ENCODE measurements at places on chromosomes 13 and 19.

DNA sequence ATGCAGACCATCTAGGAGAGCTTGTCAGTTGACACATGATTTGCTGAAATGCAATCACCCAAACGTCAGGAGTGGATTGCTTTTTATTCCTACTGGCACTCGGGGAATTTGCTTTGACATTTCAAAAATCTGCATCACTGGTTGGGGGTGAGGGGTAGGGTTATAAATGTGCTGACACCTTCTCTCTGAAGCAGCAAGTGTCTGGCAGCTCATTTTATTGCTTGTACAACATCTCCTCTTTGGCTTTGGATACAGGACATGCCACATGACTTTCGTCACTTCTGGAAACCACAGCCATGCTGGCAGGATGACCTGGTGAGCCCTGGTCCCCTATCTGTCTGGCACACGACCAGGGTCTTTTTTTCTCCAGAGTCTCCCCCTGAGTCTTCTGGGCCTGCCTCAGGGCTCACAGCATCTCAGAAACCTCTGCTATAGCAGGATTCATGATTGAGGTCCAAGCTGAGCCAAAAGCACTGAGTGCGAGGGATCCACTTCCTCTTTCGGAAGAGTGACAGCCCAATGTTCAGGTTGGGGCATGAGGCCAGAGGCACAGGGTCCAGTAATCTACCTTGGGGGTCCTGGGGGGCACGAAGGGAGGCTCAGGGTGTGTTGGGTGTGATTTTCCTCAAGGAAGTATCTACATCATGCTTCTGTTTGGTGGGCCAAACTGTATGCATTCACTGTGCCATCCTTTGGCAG, 60.1 kb downstream of the HSPH1 start:
- no peak for DNase-seq

DNA sequence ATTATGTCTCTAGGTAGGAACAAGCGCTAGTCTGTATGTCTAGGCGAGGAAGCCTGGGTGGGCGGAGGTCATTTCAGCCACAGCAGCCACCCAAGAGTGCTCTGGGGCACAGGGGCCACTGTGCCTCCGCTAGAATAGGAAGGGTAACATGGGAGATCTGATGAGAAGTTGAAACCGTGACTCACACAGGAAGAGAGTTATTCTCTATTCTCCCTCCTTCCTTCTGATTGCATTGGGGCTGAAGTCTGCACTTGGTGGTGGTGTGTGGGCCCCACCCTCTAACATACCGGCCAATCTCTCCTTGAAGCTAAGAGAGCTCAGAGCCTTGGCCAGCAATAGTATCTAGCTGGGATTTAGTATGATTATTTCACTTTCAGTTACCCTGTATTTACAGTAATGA, 20.3 kb upstream of the GGACT start:
- peak; percentile 36 for DNase-seq

DNA sequence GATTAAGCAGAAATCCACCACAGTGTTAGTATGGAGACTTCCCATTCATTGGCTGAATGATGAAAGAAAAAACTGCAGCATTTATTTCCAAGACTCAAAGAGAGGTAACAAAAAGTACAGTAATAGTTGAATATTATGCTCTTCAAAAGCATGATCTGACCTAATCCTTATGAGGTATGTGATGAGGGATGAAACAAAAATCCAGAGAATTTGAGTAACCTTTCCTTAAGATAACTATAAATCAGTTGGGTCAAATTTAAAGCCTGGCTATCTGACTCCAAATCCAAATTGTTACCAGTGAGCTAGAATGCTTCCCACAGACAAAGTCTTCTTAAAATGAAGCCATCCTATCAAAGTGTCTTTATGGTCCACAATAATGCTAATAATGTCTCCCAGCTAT, 38.1 kb downstream of the NUFIP1 start:
- DNase-seq, result no peak

- no peak for DNase-seq
These were observed 144.2 kb upstream of the VSTM2B start for GRCh38 chr19:29381353-29382203.

DNA sequence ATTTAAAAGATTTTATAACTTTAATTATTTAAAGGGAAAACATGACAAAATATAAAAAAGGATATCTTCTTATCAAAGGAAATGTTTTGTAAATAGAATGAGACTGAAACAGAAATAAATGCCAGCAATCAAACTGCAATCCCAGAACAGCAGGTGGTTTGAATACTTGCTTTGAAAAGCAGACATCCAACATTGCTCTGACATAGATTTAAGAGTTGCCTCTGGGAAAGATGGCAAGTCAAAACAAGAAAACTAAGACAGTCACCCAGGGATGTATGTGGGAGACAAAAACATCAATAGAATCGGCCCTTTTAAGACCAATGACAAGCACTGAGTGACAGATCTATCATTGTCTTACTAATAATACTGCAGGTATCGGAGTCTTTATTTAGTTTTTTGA, 789.7 kb upstream of the GPC6 start:
- DNase-seq, result no peak

GRCh38 chr13:75305059-75305458, 176.9 kb downstream of the TBC1D4 start:
- DNase-seq, result no peak

- DNase-seq, result no peak
These were observed 6.9 kb upstream of the JUNB start for GRCh38 chr19:12784394-12784870.

GRCh38 chr19:4376671-4376990, 23.7 kb downstream of the SH3GL1 start:
- no peak for DNase-seq

DNA sequence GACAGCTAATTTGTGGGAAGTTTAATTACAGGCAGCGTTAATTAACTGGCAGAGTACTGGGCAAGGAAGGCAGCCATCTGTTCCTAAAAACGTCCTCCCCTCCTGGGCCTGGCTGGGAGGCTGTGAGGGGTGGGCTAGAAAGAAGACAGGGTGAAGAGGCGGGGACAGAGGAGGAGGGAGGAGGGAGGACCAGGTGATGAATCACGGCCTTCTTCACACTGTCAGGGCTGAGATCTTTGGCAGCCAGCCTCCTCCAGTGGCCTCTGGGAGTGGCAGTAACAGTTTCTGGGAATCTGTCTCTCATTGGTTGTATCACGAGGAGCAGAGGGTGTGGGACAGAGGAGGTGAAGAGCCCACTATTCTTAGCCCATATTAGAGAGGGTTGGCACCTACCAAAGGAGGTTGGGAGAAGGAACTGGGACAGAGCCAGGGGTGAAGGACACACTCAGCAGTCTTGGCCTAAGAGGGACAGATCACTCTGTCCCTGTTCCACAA, 9.6 kb upstream of the ZNRF4 start:
- no peak for DNase-seq

DNA sequence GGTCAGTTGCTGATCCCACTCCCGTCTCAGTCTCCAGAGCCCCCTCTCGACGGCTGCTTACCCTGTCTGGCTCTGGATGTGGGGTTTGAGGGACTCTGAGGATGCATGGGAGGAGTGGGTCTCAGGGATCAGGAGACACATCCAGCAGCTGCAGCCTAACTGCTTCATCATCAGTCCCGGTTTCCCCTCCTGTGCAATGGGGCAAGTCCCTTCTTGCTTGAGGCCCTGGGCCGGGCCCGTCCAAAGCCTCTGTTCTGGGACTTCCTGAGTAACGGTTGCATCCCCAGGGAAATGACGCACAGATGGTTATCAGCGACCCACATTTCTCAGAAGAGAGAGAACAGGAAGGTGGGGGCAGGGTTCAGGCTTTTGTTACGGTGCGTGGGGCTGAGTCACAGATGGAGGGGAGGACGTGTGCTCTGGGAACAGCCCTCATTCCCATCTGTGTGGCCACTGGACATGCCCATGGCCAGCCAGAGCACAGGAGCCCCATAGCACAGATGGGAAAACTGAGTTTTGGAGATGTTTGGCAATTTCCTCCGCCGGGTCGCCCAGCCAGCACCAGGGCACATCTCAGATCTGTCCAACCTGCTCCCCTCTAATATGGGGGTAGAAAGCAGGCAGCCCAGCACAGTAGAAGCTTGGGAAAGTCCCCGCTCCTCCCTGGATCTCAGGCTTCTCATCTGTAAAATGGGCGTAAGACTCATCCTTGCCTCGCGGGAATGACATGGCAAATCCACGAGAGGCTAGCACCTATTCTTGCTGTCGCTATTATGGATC, 19.3 kb downstream of the GNA15 start:
- peak; percentile 97 for DNase-seq

DNA sequence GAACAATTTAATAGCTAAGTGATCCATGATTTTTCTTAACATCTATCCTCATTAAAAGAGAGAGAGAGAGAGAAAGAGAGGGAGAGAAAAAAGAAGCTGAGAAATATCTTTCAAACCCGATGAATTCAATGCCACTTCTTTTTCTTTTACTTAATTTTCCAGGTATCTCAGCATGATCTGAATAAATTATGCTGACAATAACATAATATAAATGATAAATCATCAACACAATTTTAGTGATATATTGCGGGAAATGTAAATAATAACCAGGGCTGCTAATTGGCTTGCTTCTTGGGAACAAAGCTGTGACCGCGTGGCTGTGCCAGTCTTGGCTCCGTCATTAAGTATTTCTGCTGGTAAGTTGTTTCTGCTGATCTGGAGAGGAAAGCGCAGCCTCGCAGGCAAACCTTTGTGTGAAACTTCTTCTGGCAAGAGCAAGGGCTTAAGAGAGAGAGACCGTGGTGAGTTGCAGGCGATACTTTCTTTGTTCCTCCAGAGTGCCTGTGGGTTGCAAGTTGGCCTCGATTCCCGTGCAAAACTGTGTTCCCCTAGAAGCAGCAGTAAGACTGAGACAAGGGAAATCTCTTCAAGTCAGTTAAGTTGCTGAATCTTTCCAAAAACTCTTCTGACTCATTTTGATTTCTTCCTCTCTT, 489.1 kb upstream of the TSHZ3 start:
- no peak for DNase-seq

DNA sequence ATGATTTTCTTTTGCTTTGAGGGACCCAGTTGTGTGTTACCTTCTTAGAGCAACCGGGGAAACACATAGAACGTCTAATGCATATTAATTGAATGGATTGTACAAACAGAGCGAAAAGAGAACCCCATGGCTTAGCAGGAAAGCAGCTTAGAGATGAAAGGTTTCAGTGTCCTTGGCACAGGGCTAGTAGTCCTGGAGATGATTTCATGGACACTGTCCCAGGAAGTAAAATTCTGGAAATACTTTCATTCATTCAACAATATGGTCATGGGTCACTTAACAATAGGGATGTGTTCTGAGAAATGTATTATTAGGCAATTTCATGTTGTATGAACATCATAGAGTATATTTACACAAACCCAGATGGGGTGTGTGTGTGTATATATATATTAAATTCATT, 9.7 kb upstream of the FUT2 start:
- no peak for DNase-seq

GRCh38 chr19:47353307-47353712, 4.2 kb downstream of the DHX34 start:
- DNase-seq, result no peak

DNA sequence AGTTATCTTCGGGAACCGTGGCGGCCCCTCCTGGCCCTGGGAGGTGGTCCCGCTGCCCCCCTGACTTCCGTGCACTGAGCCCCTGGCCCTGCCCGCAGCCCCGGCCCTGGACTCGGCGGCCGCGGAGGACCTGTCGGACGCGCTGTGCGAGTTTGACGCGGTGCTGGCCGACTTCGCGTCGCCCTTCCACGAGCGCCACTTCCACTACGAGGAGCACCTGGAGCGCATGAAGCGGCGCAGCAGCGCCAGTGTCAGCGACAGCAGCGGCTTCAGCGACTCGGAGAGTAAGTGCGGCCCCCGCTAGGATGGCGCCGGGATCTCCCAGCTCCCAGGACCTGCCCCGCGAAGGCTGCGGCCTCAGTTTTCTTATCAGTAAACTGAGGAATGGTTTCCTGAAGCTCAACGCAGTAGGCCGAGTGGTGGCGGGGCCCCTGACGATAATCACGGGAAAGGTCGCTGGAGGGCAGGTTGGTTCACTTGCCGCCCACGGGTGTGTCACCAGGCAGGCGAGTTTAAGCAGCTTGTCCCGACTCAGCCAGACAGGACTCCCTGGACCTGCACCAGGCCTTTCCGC, 924 bp downstream of the RGCC start:
- DNase-seq, result peak; percentile 56

GRCh38 chr13:37319031-37319443, 213.6 kb upstream of the CSNK1A1L start:
- no peak for DNase-seq

- DNase-seq, result no peak
These were observed 7.5 kb downstream of the IL4I1 start for GRCh38 chr19:49889038-49889686.

DNA sequence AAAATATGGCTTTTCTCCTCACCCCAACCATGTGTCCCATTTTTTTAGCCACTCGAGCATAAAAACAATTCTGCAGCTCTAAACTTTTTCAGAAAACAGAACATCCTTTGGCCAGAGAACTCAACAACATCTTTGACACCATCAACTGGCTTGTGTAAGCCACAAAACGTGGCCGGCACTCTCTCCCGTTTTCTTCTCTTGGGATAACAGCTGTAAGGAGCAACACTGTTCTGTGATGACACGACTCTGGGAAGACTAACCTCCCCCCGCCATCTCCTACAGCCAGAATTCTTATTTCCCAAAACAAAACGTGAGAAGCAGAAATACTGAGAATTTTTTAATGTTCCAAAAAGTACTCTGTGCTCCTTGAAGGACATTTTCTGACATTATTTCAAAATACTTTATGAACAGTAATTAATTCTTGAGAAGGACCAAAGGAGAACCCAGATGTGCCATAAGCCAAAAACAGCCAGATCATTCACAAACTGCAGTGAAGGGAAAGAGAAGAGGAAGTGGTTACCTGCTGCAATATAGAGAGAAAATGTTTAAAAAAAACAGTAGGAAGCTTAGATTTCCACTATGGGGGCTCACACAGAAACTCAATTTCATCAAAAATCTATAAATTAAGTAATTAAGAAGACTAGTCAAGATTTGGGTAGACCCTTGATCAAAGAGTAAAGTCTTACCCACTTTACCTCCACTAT, 25.8 kb downstream of the COL4A1 start:
- no peak for DNase-seq

DNA sequence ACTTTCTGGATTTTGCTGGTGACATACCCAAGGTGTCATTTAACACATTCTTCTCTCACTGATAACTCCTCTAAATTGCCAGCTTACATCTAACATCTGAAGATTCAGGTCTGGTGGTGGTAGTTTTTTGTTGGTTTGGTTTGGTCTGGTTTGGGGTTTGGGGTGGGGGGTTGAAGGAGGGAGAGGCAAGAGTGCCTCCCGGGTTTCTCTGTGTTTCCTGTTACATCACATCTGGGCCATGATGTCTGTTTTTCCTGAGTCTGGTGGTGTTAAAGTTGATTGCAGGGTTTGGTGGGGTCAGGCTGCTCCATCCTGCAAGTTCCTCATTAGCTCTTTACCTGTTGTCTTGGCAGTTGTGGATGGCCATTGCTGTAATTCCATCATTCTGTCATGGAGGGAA, 155.8 kb upstream of the UBL3 start:
- DNase-seq, result no peak

DNA sequence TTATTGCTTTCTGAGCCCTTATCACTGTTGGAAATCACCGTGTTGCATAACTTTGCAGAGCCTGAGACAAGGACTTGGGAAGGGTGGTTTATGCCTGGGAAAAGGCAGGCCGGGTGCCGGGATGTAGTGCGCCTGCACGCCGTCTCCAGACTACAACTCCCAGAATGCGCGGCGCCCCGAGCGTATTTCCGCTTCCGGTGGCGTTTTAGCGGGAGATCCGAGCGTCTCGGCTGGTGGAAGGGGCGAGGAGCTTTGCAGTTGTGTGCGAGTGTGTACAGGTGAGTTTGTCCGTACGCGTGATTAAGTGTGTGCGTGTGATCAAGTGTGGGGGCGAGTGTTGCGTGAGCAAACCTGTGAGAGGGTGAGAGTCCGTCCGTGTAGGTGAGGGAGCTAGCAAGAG, 75.4 kb downstream of the PEG3 start:
- DNase-seq, result peak; percentile 22

- DNase-seq, result no peak
These were observed 6.5 kb upstream of the MIA start for GRCh38 chr19:40768869-40769268.

- DNase-seq, result peak; percentile 12
These were observed 756.1 kb downstream of the UQCRFS1 start for GRCh38 chr19:28456708-28457320.
